ENCODE measurements at places on chromosomes 11 and 22. TPM values are rescaled to one million over a fixed set of nuclear protein-coding genes. Genes with fewer than 3 reads are reported as not detected.

DNA sequence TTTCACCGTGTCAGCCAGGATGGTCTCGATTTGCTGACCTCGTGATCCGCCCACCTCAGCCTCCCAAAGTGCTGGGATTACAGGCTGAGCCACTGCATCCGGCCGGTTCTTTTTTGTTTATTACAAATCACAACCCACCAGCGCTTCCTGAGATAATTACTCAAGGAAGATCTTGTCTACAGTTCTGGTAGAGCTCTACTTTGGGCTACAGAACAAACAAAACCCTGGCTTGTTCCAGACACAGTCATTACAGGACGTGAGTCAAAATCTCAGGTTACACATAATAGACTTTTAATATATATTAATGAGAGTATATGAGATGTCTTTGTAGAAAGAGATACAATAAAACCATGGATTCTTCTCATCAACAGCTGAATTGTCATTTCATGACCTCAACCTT, 42.8 kb upstream of the NUP50 start:
- H3K27me3 ChIP-seq = no peaks in the 10 kb centered on the region
- no peak overlapping the region for H3K4me3 ChIP-seq
- H3K4me1 ChIP-seq = no peaks in the 10 kb centered on the region
- no peak for DNase-seq
- no peaks in the 10 kb centered on the region for H3K36me3 ChIP-seq
- H3K27ac ChIP-seq = no peak overlapping the region

GRCh38 chr11:120102864-120103122, 35.1 kb downstream of the TRIM29 start:
- H3K27ac ChIP-seq = no peak overlapping the region
- no peak overlapping the region for H3K4me3 ChIP-seq
- no peak for DNase-seq
- no peaks in the 10 kb centered on the region for H3K27me3 ChIP-seq
- no peaks in the 10 kb centered on the region for H3K4me1 ChIP-seq

- no peak for DNase-seq
- H3K36me3 ChIP-seq = no peaks in the 10 kb centered on the region
- H3K27me3 ChIP-seq = no peaks in the 10 kb centered on the region
- H3K4me1 ChIP-seq = no peaks in the 10 kb centered on the region
- no peak overlapping the region for H3K4me3 ChIP-seq
Measured at GRCh38 chr11:130308886-130309285, 5.8 kb downstream of the ZBTB44 start.

DNA sequence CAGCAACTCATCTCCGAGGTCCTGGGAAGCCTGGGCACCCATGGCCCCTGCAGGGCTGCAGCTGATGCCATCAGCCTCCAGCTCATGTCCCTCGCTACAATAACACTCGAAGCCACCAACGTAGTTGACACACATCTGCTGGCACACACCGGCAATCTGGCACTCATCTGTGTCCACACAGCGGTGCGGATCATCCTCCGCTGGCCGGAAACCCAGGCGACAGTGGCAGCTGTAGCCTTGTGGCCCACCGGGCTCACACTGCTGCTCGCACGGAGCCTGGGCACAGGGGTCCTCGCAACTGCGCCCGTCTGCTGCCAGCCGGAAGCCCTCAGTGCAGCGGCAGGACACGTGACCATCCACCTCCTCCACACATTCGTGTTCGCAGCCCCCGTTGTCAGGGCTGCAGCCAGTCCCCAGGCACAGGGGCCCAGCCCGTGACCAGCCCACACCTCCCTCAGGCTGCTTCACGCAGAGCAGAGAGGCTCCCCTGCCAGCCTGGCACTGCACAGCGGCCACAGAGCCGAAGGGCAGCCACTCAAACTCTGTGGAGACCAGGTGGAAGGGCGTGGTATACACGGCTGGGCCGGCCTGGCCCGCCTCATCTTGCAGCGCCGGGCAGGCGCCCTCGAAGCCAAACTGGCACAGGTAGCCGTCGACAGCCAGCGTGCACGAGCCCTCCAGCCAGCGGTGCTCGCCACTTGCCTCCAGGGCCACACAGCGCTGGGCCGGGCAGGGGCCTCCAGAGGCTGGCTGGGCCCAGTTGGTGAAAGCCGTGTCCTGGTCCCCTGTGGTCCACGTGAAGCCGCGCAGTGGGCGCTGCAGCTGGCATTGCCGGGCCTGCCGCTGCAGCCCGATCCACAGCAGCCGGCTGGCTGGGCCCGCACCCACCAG, 678 bp downstream of the CD248 start:
- peak overlapping the region; percentile 31 for H3K4me3 ChIP-seq
- no peaks in the 10 kb centered on the region for H3K27me3 ChIP-seq
- peak overlapping the region; percentile 46 for H3K27ac ChIP-seq

GRCh38 chr11:14373941-14374646, 15.1 kb upstream of the RRAS2 start:
- H3K36me3 ChIP-seq = no peaks in the 10 kb centered on the region
- H3K27ac ChIP-seq = no peak overlapping the region
- no peak overlapping the region for H3K4me3 ChIP-seq

GRCh38 chr11:16956538-16957153, 57.6 kb downstream of the PLEKHA7 start:
- no peaks in the 10 kb centered on the region for H3K36me3 ChIP-seq
- no peak for DNase-seq
- no peak overlapping the region for H3K4me3 ChIP-seq
- H3K27me3 ChIP-seq = no peaks in the 10 kb centered on the region
- no peaks in the 10 kb centered on the region for H3K4me1 ChIP-seq

Gene TRIM49
- not detected for total RNA-seq

Gene CRYBB2
- not detected for total RNA-seq

Gene CDCA5
- 51.7 TPM for total RNA-seq

Gene C11orf65
- total RNA-seq = 0.64 TPM

Gene UQCR10
- 171 TPM for total RNA-seq

Gene MUC5AC
- total RNA-seq = 0.20 TPM

Gene SYT12
- 0.29 TPM for total RNA-seq

Gene TSKU
- total RNA-seq = 41.3 TPM
